ENCODE measurements at places on chromosomes 2 and 18.
A peak's percentile ranks its signal among the peaks of the same experiment; 100 is the strongest.

GRCh38 chr2:100006516-100006915 lies 135.9 kb downstream of the AFF3 start:
- DNase-seq = no peak

GRCh38 chr2:200039724-200040650 lies 84.6 kb downstream of the MAIP1 start:
- no peak for DNase-seq

- peak; percentile 81 for DNase-seq
These were observed 32.6 kb upstream of the E2F6 start for GRCh38 chr2:11498543-11499034.

DNA sequence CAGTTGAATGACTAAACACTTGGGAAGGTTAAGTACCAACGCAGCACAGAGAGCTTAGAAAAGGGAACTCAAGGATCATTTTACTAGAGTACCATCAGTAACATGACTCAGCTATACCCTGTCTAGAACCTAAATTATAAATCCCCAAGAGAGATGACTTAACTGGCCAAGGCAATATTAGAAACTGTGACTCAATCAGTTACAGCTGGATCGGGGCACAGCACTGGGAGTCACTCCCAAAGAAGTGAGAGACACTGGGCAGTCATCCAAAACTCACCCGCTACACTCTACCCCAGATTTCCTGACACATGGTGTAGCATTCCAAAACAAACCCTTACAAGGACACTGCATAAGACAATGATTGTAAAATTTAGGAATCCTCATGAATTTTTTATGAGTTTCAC lies 17.7 kb downstream of the IWS1 start:
- peak; percentile 33 for DNase-seq

DNA sequence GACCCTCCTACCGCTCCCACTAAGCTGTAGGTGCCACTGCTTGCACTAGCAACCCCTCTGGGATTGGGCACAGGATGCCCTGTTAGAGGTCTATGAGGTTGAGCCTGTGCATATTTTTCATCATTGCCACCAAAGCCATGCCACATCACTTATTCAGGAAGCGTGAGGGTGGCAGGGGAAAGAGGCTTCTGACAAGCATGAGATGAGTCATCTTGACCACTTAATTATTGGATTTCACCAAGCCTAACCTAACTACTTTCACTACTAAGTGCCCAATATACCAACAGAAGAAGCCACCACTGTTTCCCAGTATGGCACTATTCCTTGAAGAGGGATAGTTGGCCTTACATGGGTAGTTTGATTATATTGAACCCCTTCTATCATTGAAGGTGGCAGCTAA lies 181.3 kb upstream of the EPHA4 start:
- no peak for DNase-seq

DNA sequence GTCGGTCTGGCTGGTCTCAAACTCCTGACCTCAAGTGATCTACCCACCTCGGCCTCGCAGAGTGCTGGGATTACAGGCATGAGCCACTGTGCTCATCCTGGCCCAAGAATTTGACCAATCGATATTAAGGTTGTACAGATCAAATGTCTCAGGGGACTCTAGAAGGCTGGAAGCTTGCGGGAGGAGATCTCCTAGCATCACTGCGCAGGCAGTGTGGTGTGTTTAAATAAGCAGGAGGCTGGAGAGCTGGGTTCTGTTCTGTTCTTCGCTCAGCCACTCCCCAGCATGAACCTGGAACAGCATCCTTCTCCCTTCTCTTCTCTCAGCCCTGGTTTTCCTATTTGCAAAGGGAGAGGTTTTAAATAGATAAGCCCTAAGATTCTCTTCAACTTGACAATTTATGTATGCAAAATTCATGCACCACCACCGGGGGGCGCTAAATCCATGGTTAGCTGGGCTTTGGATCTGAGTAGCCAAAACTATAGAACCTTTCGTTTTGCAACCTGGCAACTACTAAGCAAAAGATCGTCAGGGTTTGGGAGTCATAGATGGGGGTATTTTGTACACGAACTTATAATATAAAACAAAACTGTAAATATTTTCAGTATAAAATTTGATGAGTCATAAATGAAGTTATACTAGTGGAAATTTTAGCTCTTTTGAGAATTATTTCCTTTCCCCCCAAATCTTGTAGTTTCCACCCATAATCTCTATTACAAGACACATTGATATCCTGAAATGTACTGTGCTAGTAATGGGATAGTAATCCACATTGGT lies 60.6 kb downstream of the SLC16A14 start:
- DNase-seq = peak; percentile 68

GRCh38 chr2:236568922-236569572 lies 578 bp upstream of the ACKR3 start:
- no peak for DNase-seq

GRCh38 chr2:20737505-20737904 lies 70.6 kb downstream of the GDF7 start:
- DNase-seq = no peak

DNA sequence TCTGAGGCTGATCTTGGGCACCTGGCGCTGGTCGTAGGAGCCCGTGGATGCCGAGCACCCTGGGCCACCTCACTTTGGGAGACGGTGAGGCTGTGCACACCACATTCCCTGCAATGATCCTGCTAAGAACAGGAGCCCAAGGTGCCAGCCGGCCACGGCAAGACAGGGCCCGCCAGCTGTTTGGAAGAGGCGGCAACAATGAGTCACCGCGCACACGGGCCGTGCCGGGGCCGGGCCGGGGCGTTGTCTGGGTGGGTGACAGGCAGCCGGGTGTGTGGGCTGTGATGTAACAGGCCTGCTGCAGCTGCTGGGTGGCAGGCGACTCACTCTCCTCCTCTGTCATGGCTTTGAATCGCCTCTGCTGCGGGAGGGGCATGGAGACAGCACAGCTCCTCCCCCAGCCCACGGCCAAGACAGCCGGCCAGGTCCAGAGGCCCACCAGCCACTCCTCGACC lies 49.7 kb upstream of the ODC1 start:
- DNase-seq = peak; percentile 18

DNA sequence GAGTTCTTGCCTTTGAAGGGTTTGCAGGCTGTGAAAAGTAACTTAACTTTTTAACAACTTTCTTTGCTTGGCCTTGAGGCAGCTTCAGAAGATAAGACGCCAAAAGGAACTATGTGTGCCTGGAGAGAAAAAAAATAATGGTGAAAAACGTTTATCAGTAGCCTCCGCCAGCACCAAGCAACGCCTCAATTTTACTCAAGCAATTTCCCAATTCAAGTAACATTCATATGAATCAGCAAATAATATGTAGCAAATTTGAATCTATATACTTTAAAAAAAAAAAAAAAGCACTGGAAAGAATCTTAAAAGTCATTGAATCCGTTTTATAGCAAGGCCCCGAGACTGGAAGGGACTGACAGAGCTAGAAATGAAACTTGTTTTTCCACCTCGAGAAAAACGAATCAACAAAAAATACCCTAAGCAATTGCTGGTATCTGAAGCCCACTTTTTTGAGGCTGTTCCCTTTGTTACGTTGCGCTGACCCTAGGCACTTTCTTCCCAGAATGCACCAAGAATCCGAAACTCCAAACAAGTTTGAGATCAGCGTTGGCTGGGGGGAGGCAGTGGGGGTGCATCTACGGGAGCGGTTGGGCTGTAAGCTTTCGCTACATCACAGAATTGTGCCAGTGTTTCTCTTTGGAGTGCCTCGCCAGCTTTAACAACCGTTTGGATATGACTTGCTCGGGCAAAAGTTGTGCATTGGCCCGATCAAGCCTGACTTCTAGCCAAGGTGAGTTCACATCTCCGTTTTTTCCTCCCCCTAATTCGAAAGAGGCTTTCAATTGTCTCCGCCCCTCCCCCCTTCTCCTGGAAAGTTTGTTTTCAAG lies 2.7 kb upstream of the TGIF1 start:
- no peak for DNase-seq

DNA sequence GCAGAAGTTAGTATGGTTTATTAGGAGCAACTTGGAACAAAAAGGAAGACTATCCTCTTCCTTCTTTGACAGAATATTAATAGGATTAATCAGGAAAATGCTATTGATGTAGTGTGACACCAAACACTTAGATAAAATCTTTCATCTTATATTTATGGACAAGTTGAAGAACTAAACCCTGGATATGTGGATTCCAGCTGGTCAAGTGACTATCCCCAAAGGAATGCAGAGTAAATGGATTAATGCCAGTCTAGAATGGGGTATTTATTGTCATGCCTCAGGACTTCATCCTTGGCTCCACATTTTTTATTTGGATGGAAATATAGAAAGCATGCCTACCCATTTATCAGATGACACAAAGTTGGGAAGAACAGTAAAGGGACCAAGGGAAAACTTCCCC lies 124.0 kb upstream of the TTC39C start:
- no peak for DNase-seq

DNA sequence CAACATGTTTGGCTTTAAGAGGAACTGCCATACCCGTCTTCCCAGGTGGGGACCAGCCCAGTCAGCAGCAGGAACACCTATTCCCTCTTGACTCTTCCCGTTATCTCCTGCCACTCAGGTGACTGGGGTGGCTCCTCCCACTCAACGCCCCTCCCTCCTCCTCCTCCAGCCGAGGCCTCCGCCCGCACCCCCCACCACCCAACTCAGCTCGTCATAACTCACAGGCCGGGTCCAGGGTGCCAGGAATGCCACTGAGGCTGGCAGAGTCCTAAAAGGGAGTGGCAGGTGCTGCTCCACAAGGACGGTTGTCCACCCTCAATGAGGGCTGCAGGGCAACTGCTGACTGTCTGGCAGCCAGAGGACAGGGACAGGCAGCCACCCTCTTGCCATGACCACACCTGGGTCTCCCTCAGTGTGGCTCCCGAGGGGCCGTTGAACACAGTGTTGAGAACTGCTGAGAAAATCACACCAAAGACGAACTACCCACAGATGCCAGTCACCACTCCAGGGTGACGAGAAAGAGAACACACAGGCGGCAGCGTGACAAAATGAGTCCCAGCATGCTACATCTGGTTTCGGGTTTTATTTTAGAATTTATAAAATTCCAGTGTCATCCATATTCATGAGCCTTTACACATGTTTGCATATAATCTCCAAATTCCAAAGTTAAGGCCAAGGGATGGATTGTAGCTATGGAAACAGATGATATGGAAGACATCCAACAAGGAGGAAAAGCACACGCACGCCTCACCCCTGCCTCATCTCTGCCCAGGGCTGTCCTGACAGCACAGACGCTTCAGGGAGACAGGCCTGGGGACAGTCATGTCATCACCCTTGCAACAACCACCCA lies 38.5 kb downstream of the ANO7 start:
- no peak for DNase-seq

GRCh38 chr2:8278709-8279354 lies 403.0 kb upstream of the ID2 start:
- DNase-seq = no peak

DNA sequence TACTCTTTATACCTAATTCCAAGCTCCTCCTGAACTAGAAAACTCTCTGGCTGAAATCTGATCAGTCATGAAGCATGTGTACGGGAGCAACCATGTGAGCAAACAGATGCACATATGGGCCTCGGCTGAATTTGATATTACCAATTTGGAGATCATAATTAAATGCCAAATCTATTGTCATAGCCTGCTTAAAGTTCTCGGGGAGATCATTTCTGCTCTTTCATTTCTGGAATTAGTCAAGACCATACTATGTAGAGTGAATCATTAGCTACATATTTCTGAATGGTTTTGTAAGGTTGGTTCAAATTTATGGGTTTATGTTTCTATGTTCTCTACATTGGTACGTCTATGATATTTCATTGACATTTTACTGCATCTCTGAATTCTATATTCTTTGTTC lies 205.5 kb downstream of the UBE2E3 start:
- DNase-seq = no peak

DNA sequence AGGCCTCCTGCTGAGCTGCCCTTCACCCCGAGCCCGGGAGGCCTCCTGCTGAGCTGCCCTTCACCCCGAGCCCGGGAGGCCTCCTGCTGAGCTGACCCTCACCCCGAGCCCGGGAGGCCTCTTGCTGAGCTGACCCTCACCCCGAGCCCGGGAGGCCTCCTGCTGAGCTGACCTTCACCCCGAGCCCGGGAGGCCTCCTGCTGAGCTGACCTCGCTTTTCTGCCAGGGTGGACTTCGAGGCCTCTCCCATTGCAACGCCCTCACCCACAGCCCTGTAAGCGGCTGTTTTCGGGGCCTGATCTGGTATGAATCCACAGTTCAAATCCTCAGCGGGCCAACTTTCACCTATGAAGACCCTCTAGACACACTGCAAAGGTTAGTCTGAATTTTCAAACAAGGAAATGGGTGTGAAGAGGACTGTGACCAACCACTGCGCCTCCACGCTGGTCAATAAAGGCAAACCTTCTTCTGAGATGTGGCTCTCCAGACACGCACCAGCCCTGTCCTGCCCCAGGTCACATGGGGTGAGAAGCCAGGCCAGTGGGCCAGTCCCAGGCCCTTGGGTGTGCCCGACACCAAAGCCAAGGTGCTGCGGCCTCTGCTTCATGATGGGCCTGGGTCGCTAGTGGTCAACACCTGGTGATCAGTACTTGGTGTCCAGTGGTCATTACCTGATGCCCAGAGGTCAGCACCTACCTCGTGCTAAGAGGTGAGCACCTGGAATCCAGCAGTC lies 225.1 kb upstream of the SALL3 start:
- DNase-seq = no peak

DNA sequence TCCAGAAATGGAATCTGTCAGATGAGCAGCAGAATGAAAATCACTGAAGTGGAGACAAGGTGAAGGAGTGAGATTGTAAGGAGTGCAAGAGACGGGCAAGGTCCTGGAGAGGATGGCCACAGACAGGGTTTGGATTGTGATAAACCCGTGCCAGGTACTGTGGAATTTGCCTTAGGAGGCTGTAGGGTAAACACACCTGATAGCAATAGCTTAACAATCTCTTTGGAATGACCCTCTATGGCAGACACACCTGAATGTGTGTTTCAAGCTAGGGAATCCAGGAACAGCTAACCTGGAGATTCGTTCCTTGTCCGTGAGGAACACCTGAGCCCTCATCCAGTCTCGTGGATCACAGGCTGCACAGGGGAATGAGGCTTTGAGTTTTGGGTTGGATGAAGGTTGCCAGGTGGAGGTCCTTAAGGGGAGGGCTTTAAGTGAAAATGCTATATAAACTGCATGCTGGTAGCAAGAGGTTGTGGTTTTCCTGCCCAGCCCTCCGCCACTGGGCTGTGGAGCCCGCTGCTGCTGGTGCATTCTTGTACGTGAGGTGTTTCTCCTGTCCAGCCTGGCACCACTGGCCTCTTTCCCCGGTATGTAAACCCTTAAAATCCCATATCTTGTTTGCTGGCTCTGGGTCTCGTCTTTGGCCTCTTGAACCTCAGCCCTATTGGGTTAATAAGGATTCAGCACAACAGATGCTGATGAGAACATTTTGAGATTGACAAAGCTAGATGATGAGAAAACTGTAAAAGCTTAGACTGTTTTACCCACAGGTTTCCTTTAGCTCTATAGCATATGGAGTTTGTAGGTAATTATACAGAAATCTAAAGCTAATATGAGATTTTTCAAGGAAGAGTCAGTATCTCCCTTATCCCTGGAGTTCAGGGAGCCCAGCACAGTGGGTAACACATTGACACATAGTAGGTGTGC lies 117.9 kb downstream of the ARHGAP15 start:
- no peak for DNase-seq

DNA sequence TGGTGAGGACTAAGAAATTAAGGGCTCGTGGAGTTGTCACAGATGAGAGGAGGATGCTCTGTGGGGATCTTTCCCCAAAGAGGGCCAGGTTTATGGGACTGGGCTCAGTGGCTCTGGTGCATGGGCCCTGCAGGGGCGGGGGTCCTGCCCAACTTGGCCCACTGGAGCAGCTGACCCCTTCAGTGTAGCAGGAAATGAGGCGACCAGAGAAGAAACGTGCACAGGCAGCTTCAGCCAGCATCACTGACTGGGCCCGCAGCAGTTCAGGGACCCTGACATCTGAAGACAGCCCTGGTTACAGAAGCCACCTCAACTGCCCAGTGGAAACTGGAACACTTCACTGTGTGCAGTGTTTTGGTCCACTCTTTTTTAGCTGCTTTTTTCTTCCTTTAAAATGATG lies 72.8 kb downstream of the EMILIN2 start:
- no peak for DNase-seq
